ENCODE measurements at places on chromosomes 4 and X. TPM values are rescaled to one million over a fixed set of nuclear protein-coding genes. Genes with fewer than 3 reads are reported as not detected.

- DNase-seq, result no peak
These were observed 73.0 kb upstream of the ADGRG2 start for GRCh38 chrX:19195243-19195610.

DNA sequence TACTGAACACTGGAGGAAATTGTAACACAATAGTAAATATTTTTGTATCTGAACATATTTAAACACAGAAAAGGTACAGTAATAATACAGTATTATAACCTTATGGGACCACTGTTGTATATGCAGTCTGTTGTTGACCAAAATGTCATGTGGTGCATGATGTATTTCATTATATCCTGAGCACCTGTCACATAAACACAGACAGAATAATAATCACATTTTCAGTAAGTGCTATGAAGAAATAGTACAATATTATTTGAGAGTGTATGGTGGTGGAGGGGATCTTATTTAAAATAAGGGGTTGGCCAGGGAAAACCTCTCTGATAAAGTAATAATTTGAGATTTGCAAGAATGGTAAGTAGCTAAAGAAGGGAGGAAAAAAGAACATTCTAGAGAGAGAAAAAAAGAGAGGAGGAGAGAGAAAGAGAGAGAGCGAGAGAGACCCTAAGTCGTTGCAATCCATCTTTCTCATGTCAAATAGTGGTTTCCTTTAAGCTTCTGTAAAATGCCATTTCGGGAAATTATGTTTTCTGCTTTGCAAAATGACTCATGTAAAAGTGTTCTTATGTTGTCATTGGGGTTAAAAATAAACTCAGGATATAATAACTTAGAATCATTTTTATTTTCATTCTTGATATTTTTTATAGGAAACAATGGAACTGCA, 19.3 kb upstream of the CLNK start:
- DNase-seq, result no peak

DNA sequence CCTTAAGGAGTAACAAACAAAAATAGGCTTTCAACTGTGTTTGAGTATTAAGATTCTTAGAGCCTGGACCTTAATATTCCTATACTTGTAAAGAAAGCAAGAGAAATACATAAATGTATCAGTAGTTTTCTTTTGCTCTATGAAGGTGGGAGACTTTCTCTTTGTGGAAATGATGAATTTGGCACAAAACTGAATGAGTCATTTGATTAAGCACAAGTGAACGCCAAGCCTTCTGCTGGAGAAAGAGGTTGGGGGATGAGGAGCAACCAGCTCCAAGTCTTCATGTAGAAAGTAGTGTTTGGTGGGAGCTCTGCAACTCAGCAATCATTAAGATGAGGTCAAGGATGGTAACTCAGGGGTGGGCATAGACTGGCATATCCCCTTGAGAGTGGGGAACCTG, 49.6 kb downstream of the MEPE start:
- no peak for DNase-seq

DNA sequence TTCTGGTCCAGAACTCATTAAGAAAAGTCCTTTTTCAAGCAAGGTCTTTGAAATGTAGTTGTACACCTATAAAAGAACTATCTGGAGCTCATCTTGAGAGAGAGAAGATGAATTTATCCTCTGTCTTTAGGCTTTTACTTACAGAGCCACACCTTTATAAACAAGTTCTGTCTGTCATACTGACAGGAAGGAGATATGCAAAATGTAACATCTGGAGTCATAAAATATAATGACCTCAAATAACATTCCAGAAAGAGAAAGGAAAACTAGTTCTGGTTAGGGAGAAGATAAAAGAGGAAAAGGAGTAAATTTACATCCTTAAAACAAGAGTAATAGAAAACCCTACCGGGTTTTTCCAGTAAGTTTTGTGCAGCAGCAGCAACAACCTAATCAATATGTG, 1.3 kb downstream of the INPP4B start:
- no peak for DNase-seq

DNA sequence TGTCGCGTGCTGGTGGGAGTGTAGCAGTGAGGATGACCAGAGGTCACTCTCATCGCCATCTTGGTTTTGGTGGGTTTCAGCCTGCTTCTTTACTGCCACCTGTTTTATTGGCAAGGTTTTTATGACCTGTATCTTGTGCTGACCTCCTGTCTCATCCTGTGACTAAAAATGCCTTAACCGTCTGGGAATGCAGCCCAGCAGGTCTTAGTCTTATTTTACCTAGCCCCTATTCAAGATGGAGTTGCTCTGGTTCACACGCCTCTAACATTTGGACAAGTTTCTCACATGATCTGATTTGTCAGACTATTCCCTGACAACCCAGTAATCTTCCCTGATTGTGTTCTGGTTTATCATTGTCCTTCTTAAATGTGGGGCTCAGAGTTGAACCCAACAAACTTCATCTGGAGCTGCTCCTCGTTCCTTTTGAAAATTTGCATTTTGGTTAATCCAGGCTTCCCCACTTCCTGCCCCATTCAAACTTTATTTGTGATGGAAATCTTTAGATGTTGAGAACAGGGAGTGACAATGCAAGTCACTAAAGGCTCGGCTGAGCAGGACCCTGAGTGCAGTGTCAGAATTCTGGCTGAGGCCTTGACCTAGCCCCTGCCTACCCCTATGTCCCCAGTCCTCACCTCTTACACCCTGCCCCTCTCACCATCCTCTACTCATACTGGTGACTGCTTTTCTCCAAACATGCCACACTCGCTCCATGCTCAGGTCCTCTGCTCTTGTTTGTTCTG, 226.8 kb downstream of the STIM2 start:
- DNase-seq, result no peak

- DNase-seq, result no peak
These were observed 916.0 kb downstream of the TECRL start for GRCh38 chr4:63493265-63493664.

DNA sequence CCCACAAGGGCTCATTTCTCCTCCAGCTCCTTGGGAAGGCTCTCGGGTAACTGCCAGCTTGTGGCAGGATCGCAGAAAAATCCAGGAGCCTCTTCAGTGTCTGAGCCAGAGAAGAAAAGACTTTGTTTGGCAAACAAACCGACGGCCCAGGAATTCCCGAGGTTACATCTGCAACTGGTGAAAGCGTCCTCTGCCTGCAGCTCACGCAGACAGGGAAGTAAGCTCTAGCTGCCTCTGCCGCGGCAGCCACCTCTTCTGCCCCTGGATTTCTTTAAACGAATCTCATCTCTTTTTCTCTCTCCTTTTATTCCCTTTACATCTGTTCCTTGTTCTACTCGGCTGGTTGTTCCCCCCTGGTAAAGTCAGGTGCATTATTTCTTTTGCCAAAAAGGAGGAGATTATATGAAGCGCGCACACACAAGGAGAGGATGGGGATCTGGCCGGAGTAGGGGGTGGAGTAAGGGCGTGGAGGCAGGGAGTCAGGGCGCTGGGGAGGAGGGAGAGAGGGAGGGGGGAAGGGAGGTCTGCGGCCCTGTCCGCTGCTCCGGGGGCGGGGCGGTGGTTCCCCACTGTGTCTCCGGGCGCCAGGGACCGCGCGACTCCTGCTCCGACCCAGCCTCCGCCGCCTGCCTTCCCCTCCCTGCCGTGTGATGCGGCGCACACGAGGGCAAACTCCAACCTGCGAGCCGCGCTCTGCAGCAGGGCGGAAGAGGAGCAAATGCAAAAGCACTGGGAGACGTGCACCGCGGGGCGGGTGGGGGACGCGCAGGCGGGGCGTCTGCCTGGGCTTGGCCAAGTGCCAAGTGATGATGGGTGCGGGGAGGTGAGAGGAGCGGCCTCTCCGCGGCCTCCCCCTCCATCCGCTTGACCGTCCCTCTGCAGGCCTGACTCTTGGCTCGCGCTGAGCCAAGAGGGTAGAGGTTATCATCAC, at the start of gene DCHS2:
Gene DCHS2, minus strand, starts transcription at position 459 of the 931 bp plus-strand sequence. Its CDS starts 444 bp downstream, at position 15.
- DNase-seq, result no peak

DNA sequence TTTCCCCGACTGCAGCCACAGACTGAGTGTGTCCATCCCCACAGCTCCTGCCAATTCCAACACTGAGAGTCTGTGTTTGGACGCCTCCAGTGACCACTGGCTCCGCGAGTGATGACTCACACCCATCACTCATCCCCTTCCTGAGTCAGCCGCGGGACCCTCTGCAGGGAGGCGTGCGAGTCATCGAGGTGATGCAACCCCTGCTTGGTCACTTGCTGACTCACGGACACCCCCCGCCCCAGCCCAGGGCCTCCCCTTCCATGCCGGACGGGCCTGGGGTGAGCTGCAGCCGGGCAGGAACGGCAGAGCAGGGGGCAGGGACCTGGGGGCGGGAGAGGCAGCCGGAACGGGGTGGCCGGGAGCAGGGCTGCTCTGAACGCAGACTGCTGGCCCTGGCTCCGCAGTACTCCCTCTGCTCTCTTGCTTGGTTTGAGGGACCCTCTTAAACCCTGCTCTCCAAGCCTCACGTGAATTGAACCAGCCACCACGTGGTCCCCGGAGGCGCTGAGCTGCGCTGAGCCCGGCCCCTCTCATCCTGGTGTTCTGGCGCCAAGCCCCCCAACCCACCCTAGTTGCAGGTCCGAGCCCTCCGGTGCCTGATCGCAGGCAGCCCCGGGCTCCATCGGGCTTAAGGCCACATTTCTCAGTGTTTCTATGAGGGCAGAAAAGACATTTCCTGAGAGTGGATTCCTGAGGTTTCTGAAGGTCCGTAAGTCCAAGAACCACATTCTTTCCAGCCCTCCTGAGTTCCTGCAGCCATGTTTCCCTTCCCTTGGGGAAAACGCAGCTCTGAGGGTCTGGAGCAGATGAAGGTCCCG, 32.4 kb downstream of the FGFRL1 start:
- DNase-seq, result peak; percentile 41

DNA sequence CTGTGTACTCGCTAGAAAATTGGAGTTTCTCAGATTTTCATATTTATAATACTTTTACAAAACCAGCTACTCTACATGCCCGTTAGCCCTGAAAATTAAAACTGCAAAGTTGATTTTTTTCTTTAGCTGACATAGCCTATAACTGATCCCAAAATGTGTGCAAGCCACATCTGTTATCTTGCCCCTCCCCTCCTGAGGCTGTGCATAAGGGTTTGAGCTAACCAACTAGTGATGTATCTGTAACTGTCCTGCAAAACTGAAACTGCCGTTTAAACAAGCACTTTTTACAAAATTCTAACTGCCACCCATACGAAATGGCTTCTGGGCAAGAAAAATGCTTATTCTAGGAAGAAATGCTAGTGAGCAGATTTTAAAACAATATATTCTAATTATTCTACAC, 59.1 kb downstream of the EDNRA start:
- no peak for DNase-seq

DNA sequence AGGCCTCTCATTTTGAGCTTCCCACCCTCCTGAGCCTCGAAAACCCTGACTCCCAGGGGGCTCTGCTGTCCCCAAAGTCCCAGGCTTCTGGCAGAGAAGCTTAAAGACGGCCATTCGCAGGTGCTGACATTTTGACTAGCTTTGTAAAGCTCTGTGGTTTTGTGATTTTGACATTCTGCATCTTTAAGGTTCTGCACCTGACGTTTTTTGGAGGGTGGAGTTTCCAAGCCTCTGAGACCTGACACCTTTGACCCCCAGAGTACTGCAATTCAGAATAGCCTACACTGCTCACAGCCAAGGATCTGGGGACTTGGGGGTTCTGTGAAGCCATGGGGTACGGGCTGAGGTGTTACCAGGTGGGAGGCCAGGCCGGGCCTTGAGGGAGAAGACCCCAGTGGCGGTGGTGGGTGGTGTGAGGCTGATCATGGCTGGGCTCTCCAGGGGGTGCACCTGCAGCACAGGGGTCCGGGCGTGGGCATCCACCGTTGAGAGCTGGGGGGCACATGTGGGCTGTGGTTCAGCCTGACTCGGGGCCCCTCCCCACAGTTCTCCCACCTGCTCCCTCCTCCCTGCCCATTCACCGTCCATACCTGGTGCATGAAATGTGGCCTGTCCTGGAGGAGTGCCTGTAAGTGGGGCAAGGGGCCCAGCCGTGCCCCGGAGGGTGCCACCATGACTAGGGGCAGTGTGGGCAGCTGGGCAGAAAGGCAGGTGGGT, 7.3 kb downstream of the FOXP3 start:
- DNase-seq, result no peak

DNA sequence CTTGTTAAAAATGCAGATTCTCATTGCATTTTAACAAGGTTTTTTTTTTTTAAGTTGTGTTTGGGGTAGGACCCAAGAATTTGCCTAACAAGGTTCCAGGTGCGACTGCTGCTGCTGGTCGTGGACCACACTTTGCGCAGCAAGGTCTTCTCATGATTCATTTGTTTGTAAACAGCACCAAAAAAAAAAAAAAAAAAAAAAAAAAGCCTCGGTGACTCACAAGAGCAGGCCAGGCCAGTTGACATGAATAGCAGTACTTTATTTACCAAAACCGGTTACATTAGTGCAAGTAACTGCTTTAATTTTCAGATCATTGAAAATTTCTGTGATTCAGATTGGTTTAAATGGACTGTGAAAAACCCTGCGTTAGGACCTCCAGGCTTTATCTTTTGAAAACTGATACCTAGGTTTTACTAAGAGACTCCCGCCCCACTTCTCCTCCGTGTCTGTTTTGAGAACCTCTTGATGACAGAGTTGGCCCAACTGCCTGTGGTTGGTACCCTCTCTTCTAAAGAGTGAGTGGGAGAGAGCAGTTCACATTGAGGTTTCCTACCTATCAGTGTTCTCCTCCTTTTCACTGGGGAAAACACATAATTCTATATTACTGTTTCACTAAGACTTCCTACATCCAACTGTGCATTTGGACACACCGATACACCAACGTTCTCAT, 86.2 kb downstream of the PHEX start:
- no peak for DNase-seq

DNA sequence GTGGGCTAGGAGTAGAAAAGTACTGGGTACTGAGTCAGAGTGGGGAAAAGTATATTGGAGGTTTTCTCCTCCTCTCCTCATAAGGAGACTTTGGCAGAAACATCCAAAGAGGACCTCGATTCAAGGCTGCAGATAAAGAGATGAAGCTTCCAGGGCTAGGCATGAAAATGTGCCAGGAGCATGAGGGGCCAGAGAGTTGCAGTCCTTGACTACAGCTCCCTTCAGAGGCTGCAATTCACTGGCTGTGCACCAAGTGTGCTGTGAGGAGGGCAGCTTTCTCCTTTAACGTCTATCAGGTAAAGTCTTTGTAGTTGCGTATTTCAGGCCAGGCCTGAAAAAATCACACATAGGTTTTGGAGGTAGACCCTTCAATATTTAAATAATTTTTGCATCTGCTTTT, 174.9 kb upstream of the VEGFC start:
- DNase-seq, result no peak

DNA sequence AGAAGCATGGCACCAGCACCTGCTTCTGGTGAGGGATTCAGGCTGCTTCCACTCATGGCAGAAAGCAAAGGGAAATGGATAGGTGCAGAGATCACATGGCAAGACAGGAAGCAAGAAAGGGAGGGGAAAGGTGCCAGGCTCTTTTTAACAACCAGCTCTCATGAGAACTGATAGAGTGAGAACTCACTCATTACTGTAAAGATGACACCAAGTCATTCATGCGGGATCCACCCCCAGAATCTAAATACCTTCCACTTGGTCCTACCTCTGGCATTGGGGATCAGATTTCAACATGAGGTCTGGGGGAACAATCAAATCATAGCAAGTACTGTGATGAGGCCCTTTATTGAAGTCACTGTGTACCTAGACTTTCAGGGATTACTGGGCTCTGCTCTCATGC, 72.0 kb upstream of the PRDM5 start:
- DNase-seq, result no peak

The CFAP99 gene
- total RNA-seq, result 0.36 TPM

The HTT gene
- total RNA-seq, result 60.3 TPM

The ESX1 gene
- total RNA-seq, result not detected

The ZFP92 gene
- 0.24 TPM for total RNA-seq

The DUSP9 gene
- not detected for total RNA-seq

All from CD8-positive, alpha-beta T cell (primary cell).